ENCODE measurements at places on chromosomes 16 and 17. TPM values are rescaled to one million over a fixed set of nuclear protein-coding genes. Genes with fewer than 3 reads are reported as not detected.

Gene ZG16B
- not detected for total RNA-seq

- DNase-seq: no peak
Measured at GRCh38 chr16:31430380-31431052, 2.4 kb upstream of the COX6A2 start.

Gene MT1G
- total RNA-seq: not detected

DNA sequence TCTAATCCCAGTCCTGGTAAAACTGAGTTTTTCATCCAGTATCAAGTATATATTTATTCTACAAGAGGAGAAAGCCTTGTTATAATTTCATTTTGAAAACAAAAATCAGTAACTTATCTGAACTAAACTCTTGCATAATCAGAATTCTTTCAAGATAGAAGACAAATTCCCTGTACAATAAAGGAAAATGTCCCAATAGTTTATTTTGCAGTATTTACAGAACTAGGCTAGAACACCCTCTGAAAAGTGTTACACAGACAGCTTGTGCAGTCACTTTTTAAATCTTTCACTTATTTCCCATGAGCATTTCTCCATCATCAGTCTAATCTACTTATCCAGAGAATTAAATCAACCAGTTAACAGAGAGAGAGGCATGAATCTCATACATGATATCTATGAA lies 48.5 kb downstream of the SPOP start:
- DNase-seq: no peak

DNA sequence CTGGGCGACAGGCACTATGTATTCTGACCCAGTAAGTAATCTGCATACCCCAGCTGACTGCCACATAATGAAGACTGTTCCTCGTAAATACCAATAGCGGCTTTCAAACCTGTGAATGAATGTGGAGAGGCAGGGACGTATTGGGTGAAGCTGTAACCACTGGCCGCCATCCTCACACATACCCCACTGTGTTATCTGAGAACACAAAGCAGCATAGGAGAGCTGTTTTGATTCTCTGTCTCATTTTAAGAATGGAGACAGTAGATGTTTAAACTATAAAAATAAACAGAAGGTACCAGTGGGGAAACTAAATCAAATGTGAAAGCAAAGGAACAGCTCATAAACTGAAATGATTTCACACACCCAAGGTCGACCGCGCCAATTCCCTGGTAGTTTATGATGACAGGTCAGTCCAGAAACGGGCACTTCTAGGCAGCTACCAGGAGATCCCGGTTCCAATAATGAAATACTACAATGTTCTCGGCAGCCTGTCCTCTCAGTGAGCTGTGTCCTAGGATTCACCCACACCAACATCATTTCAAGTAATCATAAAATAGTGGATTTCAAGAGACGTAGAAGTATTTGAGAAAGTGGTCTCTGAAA lies 109.7 kb downstream of the ADCY9 start:
- DNase-seq: no peak

DNA sequence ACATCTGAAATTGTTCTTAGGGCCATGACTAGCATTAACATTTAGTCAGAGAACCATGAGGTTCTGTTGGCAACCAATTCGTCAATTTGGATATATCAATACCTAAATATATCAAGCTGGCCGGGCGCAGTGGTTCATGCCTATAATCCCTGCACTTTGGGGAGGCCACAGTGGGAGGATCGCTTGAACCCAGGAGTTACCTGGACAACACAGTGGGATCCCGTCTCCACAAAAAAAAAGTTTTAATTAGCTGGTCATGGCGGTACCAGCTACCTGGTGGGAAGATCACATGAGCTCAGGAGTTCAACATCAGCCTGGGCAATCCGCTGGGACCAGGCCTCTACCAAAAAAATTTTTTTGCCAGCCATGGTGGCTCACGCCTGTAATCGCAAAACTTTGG lies 8.4 kb downstream of the YWHAE start:
- no peak for DNase-seq

Gene TBC1D3C
- total RNA-seq: not detected

Gene CIBAR2
- 0.41 TPM for total RNA-seq

- DNase-seq: no peak
Measured at GRCh38 chr17:44069974-44070454, 521 bp upstream of the G6PC3 start.

Gene KRTAP9-4
- not detected for total RNA-seq

Gene IGF2BP1
- 0.82 TPM for total RNA-seq

GRCh38 chr16:77711775-77712174 lies 10.5 kb upstream of the NUDT7 start:
- no peak for DNase-seq

Gene ATP2A1
- total RNA-seq: not detected

Gene C17orf100
- total RNA-seq: 2.9 TPM

DNA sequence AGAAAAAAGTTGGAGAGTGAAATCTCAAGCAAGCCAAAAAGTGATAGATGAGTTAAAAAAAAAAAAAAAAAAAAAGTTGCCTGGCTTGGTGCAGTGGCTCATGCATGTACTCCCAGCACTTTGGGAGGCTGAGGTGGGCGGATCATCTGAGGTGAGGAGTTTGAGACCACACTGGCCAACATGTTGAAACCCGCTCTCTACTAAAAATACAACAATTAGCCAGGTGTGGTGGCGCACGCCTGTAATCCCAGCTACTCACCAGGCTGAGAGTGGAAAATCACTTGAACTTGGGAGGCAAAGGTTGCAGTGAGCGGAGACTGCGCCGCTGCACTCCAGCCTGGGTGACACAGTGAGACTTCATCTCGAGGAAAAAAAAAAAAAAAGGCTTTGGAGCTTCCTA lies 668.8 kb downstream of the WWOX start:
- DNase-seq: no peak

DNA sequence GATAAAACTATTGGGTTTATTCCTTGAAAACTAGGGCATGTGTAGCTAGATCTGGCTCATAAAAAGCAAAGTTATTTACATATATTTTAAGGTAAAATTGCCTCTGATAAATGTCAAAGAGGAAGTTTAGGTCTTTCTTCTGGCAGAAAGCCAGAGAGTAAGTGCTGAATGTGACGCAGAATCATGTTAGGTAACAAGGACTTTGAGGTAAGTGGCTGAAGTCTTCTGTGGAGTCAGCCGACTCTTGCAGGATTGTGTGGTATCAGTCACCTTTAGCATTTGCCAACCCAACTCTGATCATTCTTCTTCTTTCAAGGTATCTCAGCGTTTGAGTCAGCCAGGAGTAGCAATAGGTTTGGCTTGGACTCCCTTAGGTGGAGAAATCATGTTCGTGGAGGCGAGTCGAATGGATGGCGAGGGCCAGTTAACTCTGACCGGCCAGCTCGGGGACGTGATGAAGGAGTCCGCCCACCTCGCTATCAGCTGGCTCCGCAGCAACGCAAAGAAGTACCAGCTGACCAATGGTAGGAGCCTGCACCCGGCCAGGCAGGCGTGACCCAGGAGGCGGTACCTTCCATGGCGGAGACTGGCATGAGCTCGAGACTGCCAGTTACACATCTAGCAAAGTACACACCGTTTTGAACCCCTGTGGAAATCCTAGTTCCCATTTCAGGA lies 37.9 kb downstream of the SIAH1 start:
- no peak for DNase-seq

Gene NCBP3
- 20.8 TPM for total RNA-seq

DNA sequence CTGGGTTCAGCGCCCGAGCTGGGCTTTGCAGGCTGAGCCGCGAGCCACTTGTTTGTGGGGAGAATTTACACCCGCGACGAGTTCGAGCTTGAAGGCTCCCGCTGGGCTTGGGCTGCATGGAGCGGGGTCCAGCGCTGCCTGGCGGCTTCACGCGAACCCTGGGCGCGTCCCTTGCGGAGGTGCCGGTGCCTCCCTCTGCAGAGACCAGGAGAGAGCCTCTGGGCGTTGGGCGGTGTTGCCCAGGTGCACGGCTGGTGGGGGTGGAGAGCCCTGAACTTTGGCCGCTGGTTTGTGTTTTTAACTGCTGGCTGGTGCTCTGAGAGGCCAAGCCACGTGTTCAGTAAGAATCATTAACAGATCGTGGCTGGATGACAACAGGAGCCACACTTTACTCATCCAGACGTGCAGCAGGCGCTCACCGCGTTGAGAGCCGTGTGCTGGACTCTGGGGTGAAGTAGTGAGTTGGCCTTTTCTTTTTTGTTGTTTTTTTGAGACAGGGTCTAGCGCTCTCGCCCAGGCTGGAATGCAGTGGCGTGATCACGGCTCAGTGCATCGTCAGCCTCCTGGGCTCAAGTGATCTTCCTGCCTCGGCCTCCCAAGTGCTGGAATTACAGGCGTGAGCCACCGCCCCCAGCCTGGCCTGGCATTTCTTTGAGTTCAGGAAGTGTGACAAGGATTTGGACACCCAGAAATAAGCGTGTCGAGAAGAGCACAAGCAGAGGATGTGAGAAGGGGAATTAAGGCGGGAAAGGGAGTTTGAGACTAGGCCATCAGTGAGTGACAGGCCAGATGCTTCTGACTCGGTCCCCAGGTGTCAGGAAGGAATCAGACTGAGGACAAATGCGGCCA lies 827 bp downstream of the CDK10 start:
- peak; percentile 42 for DNase-seq

Gene SLC38A8
- not detected for total RNA-seq

Gene ARL5C
- not detected for total RNA-seq

- no peak for DNase-seq
Measured at GRCh38 chr17:17947966-17948365, 24.2 kb downstream of the TOM1L2 start.

GRCh38 chr16:27766236-27766925 lies 216.4 kb downstream of the KATNIP start:
- no peak for DNase-seq

Gene ABCA10
- total RNA-seq: 4.1 TPM

- DNase-seq: no peak
Measured at GRCh38 chr17:1557355-1558095, 5.1 kb downstream of the PITPNA start.

GRCh38 chr17:64401941-64402340 lies 11.3 kb upstream of the PECAM1 start:
- DNase-seq: no peak

DNA sequence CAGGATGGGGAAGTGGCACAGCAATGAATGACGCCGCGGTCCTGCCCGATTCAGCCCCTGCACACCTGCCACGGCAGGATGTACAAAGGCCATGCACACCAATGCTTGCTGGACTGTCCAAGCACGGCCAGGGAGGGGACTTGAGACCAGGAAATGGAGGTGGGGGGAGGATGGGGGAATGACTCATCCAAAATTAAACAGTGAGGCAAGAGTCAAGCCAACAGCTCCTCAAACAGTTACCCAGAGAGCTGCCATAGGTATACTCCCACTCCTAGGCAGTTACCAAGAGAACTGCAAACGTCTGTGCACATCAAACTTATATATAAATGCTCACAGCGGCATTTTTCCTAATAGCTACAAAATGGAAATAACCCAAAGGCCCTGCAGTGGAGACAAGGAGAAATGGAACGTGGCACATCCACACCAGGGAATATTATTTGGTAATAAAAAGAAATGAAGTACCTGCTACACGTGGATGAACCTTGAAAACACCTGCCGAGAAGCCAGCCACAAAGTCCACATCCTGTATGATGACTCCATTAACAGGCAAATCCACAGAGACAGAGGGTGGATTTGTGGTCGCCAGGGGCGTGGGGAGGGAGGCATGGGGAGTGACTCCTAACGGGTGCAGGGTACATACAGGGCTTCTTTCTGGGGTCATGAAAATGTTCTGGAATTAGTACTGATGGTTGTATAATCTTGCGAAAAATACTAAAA lies 54.1 kb downstream of the VAC14 start:
- DNase-seq: no peak

DNA sequence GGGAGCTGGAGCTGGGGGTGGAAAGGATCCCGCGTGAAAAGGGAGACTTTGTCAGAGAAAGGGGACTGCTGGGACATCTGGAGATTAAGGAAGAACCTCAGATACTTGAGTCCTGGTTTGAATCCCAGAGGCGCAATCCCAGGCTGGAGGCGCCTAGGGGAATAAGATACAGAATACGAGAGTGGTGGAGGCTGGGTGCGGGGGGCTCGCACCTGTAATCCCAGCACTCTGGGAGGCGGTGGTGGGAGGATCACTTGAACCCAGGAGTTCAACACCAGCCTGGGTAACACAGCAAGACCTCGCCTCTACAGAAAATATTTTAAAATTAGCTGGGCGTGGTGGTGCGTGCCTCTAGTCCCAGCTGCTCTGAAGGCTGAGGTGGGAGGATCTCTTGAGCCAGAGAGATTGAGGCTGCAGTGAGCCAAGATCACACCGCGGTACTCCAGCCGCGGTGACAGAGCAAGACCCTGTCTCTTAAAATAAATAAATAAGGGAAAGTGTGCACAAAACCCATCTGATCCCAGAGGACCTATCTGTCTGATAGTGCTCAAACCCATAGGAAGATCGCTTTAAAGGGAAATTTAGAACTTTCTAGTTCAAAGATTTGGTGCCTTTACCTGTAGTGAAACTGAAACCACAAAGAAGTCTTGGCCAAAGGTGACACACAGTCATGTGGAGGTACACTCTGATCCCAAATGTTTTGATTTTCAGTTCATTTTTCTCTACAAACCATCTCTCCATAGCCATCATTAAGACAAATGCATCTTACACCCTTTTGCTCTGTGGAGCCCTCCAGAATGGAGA lies 617 bp upstream of the SCRN2 start:
- DNase-seq: no peak

- DNase-seq: no peak
Measured at GRCh38 chr16:64489449-64489848, 632.4 kb downstream of the CDH11 start.

DNA sequence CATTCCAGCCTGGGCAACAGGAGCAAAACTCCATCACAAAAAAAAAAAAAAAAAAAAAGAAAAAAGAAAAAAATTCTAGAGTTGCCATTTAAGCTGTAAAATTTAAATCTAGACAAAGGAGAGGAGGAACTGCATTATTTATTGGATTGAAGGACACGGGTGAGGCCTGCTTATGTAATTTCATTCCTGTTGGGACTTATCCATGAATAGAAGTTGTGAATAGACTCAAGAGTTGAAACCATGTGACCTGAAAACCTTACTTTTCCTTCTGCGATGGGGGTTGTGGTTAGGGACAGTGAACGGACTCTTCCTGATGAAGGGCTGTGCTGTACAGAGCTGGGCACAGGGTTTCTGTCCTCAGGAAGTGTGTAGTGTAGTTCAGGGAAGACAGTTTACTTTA lies 22.5 kb downstream of the BANP start:
- no peak for DNase-seq

Gene UMOD
- total RNA-seq: not detected

Gene PRR35
- not detected for total RNA-seq

DNA sequence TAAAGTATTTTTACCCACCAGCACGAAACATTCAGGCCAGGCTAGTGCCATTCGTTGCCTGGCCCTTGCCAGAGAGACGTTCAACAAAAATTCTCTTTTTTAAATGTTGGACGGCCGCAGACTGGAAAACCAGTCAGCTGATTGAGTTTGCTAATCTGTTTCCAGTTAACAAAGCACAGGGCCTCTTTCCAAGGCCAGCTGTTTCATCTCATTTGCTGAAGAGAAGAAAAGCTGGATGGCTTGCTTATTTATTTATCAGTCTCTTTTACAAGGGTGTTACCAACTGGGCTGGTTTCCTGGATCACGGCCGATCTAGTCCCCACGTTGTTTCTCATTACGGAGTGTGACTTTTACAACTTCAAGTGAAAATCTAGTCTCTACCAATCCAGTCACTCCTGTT lies 418.7 kb upstream of the DYNLRB2 start:
- no peak for DNase-seq

Gene CRYBA1
- not detected for total RNA-seq

Gene ALOX15
- total RNA-seq: not detected
